ENCODE measurements at places on chromosomes 12 and 14.

- DNase-seq, result peak; percentile 10
Measured at GRCh38 chr14:99038431-99038820, 233.6 kb downstream of the BCL11B start.

DNA sequence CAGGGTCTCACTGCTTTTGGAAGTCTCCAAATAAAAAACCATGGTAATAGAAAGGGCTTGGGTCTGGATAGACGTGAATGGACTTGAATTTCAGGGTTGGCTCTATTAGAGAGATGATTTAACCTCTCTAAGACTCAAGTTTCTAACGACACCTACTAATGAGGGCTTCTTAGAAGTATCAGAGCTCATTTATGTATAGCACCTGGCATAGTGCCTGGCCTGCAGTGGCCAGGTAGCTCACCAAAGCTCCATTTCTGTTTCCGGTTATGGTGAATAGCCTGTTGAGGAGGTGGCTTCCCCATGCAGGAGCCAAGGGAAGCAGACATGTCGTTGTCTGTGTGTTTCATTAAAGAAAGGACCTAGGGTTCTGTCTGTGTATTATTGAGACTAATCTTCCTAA, 108.6 kb downstream of the ETV6 start:
- no peak for DNase-seq

DNA sequence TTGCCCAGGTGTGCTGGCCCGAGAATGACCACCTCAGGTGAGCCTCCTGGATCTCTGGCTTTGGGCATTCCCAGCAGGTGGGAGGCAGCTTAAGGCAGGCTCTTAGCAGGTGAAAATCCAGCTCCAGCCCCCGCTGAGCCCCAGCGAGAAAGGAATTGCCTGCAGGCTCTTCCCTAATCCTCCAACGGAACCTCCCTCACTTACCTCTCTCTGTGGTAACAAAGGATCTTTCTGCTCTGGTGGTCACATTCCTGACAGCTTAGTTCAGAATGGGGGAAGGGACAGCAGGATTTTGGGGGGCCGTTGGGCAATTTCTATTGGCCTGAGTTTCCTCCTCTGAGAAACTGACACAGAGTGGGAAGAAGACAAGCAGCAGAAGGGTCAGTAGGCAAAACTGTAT, 116.0 kb upstream of the LHX5 start:
- no peak for DNase-seq

DNA sequence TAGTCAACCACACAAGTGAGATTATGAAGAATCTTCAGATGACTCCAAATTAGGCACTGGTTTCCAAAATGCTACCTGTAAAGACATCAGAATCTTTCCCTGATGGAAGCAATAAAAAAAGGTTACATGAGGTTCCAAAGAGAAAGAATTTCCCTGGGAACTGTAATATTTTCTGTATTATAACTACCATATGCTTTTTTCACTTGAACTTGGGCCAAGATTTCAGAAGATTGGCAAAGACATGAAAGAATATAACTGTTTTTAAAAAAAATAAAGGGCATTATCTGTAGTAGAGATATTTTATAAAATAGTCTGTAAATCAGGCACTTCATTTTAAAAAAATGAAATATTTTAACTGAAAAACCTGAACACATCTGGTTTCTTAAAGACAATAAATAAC, 12.9 kb downstream of the HECTD1 start:
- DNase-seq, result no peak

GRCh38 chr14:99062772-99063418, 209.1 kb downstream of the BCL11B start:
- DNase-seq, result no peak

DNA sequence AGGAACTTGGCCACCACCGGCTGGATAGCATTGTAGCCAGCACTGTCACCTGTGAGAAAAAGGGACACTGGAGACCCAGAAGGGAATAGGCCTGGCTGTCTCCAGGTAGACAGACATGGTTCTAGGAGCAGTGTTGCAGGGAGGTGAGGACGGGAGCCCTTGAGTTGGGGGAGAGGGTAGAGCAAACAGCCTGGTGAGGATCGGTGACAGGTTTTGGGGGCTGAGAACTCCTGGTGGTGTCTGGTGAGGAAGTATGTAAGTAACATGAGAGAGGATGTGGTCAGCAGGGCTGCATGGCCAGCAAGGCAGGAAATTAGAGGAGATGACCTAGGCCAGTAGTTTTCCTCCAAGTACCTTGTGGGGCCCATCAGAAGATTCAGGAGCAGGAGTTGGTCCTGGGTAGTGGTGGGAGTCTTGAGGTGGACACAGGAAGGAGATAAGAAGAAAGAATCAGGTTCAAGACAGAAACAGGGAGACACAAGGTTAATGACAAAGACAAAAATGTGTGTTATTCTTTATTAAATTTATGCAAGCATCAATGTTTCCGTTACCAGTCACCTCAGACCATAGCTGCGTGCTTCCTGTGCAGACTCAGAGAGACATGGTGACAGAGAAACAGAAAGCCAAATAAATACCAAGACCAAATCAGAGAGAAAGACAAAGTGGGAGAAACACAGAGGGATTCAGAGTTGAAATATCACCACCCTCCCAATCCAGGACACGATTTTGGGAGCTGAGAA, at the start of gene ARHGAP9:
Gene ARHGAP9, minus strand, starts transcription at position 491 of the 740 bp plus-strand sequence. Its CDS starts 460 bp downstream, at position 31.
- no peak for DNase-seq

DNA sequence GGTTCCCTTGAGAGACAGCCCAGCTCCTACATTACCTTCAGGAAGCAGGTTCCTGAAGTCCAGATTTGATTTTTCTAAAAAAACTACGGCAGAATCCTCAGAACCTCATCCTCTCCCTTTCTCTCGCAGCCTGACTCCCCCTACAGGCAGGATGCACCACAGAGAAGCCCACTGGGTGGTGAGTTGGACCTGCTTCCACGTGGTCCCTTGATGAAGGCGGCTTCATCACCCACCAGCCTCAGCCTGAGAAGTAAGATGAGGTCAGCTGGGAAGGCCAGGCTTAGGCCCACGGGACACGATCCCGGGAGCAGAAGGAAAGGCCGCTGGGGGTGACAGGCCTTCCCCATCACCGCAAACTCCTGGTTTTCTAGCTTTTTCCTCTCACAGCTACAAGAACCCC, 83.0 kb downstream of the ACTN1 start:
- DNase-seq, result no peak

DNA sequence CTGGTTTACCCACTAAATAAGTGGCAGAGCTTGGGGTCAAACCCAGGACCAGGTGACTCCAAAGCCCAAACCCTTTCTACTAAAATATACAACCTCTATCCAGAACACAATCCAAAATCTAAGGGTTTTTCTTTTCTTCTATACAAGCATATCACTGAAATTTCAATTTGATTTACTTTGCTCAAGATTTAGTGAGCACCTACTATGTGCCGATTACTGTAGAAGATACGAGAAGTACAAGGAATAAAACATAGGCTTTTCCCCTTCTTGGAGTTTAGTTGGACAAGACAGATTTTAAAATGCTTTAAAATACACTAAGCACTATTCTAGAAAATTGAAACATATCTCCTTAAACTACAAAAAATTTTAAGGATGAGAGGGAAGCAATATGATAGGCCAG, 2.8 kb downstream of the L3HYPDH start:
- DNase-seq, result no peak

GRCh38 chr12:104752016-104752415, 206.1 kb downstream of the SLC41A2 start:
- DNase-seq, result no peak

DNA sequence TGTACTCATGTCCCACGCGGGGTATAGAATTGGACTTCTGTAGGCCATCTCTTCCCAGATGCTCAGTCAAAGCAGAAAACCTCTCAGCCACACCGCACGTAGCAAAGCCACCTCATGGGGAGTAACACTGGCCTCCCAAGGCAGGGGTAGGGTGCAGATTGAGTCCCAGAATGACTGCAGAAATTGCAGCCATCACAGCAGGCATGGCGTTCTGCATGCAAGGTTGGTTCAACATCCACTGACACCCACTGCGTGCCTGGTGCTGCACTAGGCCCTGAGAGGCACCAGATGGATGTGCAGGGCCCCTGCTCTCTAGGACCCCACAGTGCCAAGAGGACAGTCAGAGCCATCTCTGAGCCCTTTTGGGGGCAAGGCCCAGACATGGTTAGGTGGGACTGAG, 39.9 kb downstream of the RAB35 start:
- no peak for DNase-seq

GRCh38 chr12:115323223-115323905, 639.4 kb upstream of the TBX3 start:
- DNase-seq, result peak; percentile 63

- DNase-seq, result no peak
Measured at GRCh38 chr14:43754838-43755237, 752.2 kb downstream of the FSCB start.

- DNase-seq, result no peak
Measured at GRCh38 chr14:58784931-58785330, 147.2 kb downstream of the DACT1 start.

GRCh38 chr12:115140981-115141655, 457.1 kb upstream of the TBX3 start:
- no peak for DNase-seq

DNA sequence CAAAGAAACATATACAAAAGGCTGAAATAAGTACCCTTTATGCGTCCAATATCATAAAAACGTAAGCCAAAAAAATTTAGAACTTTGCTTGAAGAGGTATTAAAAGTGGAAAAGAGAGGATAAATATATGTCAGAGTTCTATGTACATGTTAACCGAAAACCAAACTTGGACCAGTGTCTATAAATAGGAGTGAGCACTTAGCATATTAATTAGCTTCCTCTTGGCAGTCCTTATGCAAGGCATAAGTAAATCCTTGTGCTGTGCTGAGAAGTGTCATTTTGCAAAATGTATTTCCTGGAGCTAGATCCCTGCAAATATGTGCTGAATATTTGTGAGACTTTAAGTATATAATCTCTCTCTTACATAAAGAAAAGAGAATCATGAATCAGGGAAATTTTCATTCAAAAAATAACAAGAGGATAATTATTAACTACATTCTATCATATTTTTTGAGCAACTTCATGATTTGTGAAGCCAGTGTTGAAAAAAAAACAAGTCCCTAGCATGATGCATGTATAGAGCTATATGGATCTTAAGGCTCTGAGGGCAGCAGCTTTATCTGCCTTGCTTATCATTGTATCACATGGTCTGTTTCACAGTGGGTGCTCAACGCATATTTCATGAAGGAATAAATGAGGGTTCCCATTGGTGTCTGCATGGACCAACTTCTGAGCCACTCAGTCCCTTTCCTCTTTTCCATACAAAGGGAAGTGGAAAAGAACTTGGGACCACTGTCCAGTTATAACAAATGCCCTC, 326.1 kb downstream of the PDZRN4 start:
- DNase-seq, result no peak

DNA sequence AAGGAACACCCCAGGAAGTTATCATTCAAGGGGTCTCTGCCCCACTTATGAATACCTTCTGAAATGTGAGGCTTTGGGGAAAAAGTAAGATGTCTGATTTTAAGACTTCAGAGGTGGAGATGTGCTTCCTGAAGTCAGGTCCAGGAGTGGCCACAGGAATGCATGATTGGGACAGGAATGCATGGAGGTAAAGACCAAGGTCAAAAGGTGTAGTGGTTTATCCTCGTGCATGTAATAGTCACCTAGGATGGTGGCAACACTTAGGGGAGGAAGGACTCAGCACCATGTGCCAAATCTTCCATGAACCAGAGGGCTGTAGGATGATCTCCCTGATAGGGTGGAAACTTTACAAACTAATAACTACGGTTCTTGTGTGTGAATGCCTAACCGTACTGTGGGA, 217.3 kb downstream of the C12orf75 start:
- DNase-seq, result no peak

GRCh38 chr12:46459861-46460545, 87.4 kb upstream of the SLC38A2 start:
- no peak for DNase-seq
